ENCODE measurements at places on chromosomes 7 and 10. TPM values are rescaled to one million over a fixed set of nuclear protein-coding genes. Genes with fewer than 3 reads are reported as not detected.

GRCh38 chr10:76080991-76081390 lies 649.6 kb downstream of the LRMDA start:
- no peak for DNase-seq

The TMEM140 gene
- total RNA-seq: 27.7 TPM

GRCh38 chr10:93762979-93763391 lies 5.2 kb downstream of the LGI1 start:
- DNase-seq: no peak

GRCh38 chr7:95669513-95669912 lies 73.2 kb upstream of the PDK4 start:
- DNase-seq: no peak

GRCh38 chr10:88237896-88238614 lies 345.1 kb downstream of the RNLS start:
- no peak for DNase-seq

GRCh38 chr7:73615886-73616285 lies 8.4 kb downstream of the MLXIPL start:
- DNase-seq: no peak

The WNT2 gene
- total RNA-seq: not detected

DNA sequence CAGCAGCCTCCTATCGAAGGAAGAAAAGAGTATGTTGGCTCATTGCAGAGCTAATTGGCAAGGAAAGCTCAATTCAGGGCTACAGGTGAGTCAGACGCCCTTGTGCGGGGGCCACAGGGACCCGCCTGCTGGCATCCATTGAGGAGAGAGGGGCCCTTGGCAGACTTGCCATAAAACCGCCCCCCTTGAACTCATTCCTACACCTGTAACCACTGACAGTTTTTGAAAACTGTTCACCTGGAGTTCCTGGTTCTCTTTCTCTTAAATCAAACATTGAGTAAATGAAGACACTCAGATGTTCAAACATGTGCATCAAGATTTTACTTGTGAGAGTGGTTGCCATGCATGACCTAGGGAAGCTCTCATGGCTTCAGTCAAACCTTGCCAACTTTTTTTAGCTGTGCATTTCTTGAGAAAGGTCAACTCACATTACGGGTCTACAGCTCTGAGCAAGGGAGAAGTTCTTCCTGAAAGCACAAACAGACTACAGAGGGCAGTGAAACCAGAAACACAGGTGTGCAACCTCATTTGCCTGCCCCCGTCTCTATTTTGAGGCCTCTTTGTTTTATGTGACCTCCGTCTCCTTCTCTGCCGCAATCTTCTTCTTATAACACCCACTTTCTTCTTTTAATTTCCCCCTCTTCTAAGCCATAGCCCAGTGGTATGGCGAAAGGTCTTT lies 87.8 kb downstream of the TBXAS1 start:
- DNase-seq: no peak

The SMKR1 gene
- 0.49 TPM for total RNA-seq

DNA sequence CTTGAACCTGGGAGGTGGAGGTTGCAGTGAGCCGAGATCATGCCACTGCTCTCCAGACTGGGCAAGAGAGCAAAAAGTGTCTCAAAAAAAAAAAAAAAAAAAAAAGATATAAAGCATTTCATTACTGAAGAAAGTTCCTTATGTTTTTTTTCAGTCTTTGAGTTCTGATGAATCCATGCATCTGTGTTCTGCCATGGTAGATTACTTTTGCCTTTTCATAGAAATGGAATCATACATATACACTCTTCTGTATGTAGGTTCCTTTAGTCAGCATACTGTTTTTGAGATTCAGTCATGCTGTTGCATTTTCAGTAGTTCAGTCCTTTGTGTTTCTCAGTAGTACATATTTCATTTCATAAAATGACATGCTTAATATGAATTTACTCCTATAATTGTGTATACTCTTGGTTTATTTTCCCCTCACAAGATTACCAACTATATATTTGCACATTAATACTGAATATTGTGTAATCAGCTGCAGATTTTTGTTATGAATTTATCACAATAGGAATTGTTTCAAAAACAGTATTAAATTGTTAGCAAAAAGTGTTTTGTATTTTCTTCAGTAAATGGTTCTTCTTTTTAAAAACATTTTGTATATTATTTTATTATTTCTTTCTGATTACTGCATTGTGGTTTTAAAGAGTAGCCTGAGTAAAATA lies 2.8 kb upstream of the ZNF777 start:
- DNase-seq: no peak

- no peak for DNase-seq
Measured at GRCh38 chr10:38093816-38094157, 350 bp upstream of the ZNF37A start.

The GARIN1A gene
- 0.73 TPM for total RNA-seq

DNA sequence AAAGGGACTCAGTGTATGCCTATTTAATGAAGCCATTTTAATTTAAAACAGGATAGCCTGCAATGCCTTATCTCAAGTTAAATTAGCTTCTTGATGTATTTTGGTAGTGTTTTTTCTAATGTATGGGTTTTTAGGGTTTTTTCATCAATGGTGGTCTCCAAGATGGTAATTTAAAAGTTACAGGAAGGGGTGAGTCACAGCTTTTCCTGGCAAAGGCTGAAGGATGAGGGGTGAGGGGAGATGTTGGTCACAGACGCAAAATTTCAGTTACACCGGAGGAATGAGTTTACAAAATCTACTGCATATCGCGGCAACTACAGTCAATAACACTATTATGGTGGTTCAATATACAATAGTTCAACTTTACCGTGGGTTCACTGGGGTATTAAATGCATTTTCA lies 31.6 kb downstream of the CCDC3 start:
- DNase-seq: no peak

The NUDT1 gene
- 12.8 TPM for total RNA-seq

- DNase-seq: no peak
Measured at GRCh38 chr7:6615723-6616555, 529 bp downstream of the ZNF853 start.

The GDF10 gene
- 0.16 TPM for total RNA-seq

DNA sequence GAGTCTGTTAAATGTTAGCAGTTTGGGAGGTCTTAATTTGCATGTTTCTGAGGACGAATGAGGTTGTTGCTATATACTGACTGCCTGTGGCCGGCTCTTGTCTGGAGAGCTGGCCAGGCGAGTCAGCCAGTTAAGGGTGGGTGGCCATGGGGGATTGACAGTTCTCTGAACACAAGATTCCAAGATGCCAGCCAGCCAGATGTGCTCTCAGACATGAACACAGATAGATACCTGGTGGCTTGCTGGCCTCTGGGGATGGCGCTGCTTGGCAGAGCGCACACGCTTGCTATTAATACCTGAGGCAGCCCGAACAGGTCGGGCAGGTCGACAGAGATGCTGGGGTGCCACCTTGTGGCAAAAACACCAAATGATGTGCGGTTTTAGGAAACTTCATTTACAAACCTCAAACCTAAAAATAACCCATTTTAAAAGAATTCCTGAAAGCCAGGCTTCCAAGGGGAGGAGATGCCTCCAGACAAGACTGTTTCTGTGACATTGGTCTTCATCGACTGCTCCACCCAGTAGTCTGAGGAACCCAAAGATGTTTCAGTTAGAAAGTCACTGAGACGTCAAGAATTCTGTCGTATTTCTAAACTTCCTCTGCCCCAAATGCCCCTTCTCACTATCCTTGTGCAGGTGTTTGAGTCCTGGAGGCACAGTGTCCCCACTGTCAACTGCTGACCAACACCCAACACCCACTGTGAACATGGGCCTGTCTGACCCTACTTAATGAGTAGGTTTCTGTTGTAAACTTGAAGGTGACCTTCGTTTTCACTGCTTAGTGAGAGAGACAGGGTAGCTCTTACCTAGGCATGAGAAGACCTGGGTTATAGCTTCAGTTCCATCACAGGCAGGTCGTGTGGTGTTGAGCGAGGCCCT lies 123.4 kb downstream of the NT5C2 start:
- peak; percentile 66 for DNase-seq
